ENCODE measurements at places on chromosomes 5 and 9.

- peak; percentile 48 for DNase-seq
Measured at GRCh38 chr5:80093796-80094195, 58.6 kb downstream of the THBS4 start.

DNA sequence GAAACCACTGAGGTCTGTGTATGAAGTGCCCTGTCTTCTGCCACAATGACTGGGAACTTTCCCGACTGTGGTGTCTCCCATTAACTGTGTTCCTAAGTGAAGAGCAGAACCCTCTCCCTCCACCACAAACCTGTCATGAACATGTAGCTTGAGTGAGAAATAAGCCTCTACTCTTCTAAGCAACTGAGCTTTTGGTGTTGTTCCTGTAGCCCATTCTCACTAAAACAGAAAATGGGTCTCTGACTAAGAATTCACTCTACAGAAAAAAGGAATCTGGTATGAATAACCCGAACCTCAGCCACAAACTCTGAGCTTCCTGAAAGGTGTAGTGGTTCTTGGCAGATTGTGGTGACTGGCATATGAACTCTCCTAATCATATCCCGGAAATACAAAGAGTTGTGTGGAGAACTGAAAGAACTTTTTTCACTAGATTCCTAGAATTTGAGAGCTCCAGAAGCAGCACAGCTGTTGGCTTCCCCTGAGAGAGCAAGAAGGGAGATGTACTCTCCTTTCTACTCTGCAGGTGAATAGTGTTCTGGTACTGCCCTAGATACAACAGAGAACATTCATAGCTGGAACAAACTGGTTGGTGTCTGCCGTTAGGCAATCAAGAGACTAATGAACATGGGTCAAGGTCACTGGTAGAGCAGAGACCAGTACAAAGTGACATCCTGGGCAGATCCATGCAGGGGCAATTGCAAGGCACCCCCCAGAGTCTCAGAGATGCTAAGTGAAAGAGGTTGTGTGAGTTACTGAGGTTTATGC lies 283.8 kb downstream of the PDE4D start:
- no peak for DNase-seq

- no peak for DNase-seq
Measured at GRCh38 chr9:111023128-111023527, 15.1 kb downstream of the LPAR1 start.

- DNase-seq: no peak
Measured at GRCh38 chr9:3385871-3386270, 139.9 kb downstream of the RFX3 start.

GRCh38 chr5:73282923-73283322 lies 109.9 kb downstream of the TMEM174 start:
- DNase-seq: no peak

GRCh38 chr9:122370869-122371755 lies at the start of gene PTGS1:
Gene PTGS1 (plus strand): TSS chr9:122371024. CDS start chr9:122371085, 61 bp downstream.
- DNase-seq: no peak

- no peak for DNase-seq
Measured at GRCh38 chr5:107235167-107235566, 435.6 kb downstream of the EFNA5 start.

- DNase-seq: no peak
Measured at GRCh38 chr9:99158629-99159028, 53.7 kb downstream of the TGFBR1 start.

GRCh38 chr5:4479426-4479825 lies 660.7 kb upstream of the ADAMTS16 start:
- DNase-seq: no peak

DNA sequence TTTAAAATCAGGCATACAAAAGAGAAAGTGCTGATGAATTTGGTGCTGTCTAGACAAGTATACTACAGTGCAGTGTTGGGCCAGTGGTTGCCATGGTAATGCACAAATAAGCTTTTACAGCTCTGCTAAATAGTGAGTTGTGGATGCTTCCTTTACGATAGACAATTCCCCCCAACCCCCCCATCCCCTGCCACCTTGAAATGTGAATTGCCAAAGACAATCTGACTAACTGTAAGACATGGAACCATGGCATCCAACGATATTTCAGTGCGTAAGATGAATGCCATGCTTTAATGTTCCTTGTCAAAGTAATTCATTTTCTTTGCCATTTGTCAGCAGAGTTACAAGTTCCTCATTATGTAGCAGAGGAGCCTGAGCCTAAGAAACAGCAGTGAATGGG lies 91.5 kb upstream of the NREP start:
- no peak for DNase-seq

DNA sequence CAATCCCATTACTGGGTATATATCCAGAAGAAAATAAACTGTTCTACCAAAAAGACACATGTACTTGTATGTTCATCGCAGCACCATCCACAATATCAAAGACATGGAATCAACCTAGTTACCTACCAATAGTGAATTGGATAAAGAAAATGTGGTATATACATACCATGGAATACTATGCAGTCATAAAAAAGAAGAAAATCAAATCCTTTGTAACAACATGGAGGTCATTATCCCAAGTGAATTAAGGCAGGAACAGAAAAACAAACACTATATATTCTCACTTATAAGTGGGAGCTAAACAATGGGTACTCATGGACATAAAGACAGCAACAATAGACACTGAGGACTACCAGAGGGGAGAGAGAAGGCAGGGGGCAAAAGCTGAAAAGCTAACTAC lies 67.7 kb downstream of the NR2F1-AS1 start:
- no peak for DNase-seq

DNA sequence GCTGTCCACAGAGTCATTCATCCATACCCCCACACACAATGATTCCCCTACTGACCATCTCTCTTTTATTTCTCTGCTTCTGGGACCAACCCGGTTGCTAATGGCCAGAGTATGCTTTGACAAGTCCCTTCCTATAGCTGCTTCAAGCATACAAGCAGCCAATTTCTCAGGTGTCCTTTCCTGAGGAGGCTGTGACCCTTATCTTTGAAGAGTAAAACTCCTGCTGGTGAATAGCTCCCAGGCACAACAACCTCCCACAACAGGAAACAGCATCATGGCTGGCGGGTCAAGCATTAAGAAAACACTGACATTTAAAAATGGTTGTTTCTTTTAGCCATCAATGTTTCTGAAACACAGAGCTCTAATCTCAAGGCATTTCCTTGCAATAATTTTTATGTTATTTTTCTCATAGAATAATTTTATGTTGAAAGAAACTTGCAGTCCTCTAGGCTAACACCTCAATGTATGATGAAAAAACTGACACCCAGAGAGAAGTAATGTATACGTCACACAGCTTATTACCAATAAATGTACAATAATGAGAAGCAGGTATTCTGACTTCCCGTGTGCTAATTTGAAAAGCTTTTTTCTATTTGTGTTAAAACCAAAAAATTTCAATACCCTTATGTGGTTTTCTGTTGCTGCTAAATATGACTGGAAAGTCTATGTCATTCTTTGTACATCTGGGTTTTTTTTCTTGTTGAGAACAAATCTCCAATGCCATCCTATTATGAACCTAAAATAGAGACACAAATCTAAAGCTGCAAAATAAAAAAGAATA lies 7.5 kb upstream of the PAM start:
- no peak for DNase-seq

DNA sequence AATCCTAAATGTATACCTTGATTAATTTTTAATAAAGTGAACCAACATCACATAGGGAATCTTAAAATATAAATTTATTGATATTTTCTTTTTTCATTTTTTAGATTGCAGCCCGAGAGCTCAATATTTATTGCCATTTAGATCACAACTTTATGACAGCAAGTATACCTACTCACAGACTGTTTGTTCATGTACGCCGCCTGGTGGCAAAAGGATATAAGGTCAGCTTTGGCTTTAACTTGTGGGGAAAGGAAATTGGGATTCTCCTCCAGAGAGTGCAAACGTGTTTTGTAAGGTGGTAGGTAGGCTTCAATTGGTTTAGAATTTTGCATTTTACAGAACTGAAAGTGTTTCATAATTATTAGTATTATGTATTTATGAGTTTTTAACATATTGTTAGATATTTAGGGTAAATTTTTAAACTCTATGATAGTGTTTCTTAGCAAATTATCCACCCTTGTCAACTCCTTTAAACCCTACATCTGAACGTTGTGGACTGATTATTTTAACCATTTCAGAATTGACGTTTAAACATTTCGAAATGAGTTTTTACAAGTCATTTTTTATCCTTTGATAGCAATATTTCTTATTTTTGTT lies 17.5 kb upstream of the DHFR start:
- DNase-seq: peak; percentile 74

GRCh38 chr9:82554381-82554780 lies 508.6 kb downstream of the RASEF start:
- DNase-seq: no peak

DNA sequence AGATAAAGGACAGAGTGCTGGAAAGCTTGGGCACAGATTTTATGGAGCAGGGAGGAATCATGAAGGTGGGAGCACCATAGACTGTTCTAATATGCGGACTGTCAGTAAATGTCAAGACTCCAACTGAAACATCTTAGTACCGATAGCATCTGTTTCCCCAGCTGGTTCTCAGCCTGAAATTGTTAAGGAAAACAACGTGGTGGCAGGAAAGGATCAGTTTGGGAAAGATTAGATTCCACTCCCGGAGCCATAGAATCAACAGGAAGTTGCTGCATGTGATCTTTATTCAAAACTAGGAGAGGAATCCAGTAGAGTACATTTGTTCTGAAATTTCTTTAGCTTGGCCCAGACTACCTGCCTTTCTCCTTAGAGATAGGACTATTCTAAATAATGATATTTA lies 559.1 kb downstream of the CSNK1G3 start:
- no peak for DNase-seq

DNA sequence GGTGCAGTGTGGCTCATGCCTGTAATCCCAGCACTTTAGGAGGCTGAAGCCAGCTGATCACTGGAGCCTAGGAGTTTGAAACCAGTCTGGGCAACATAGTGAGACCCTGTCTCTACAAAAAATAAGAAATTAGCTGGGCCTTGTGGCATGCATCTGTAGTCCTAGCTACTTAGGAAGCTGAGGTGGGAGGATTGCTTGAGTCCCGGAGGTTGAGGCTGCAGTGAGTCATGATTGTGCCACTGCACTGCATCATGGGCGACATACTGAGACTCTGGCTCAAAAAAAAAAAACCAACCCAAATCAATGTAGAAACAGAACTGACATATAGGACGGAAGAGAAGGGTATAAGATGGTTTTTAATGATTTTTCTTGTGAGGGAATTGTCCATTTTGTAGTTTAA lies 27.7 kb downstream of the G3BP1 start:
- DNase-seq: no peak

GRCh38 chr5:43075319-43076293 lies 35.5 kb upstream of the ANXA2R start:
- no peak for DNase-seq

- DNase-seq: no peak
Measured at GRCh38 chr9:16628413-16628812, 242.1 kb downstream of the BNC2 start.

DNA sequence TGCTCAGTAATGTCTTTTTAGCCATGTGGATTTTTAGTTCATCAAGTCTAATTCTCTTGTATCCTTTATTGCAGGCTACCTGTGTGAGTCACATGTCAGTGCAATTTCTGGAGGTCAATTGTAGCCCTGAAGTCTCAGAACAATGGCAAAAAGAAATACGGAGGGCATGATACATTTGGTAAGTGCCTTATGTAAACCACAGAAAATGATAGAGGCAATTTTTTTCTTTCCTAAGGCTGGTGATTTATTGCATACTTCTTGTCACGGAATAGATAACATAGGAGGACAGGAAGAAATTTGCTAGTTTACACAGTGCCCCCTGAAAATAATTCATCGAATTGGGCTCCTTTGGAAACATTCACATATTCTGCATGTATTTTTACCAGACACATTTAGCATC lies 235.9 kb downstream of the DMRTA1 start:
- no peak for DNase-seq

DNA sequence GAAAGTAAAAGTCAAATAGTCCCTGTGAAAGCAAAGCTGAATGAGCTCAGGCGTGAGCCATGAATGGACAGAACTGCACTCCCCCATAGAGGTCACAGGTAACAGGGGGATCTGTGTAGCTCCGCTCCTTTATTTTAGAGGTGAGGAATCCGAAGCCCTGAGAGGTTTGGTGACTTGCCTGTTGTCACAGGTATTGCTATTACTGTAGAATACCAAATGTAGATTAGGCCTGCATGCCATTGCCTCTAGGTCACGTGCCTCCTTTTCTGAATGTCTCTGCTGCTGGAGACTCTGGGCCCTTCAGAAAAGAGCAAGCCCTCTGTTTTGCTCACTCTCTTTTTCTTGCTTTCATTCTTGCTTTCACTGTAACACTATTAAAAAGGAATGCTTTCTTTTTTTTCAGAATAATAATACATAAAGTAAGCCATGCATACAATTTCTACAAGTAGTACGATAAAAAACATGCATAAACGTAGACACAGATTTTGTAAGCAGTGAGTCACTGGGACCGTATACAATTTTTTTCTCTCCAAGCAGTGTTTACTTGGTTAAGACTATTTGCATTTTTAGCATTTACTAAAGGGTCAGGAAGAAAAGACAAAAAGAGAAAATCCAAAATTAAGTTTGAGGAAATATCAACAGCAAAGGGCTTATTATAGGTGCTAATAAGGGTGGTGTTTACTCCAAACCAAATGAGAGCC lies 568.7 kb upstream of the ADAMTS16 start:
- DNase-seq: no peak

- DNase-seq: no peak
Measured at GRCh38 chr5:131496400-131496713, 138.7 kb downstream of the RAPGEF6 start.

DNA sequence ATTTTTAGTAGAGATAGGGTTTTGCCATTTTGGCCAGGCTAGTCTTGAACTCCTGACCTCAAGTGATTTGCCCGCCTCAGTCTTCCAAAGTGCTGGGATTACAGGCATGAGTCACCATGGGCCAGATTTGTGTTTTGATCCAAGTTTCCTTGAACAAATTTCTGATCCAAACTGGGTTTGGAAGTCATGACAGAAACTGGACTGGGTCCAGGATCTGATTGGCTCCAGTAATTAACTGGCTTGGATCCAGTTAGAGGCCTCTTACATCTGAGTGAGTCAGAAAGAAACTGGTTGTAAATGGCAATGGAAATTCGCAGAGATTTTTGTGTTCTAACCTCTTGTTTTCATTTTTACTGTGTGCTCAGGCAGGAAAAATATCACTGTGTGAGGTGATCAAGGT lies 141.6 kb downstream of the SLC25A46 start:
- peak; percentile 5 for DNase-seq

GRCh38 chr5:171023508-171023907 lies 161.7 kb downstream of the RANBP17 start:
- DNase-seq: peak; percentile 1

DNA sequence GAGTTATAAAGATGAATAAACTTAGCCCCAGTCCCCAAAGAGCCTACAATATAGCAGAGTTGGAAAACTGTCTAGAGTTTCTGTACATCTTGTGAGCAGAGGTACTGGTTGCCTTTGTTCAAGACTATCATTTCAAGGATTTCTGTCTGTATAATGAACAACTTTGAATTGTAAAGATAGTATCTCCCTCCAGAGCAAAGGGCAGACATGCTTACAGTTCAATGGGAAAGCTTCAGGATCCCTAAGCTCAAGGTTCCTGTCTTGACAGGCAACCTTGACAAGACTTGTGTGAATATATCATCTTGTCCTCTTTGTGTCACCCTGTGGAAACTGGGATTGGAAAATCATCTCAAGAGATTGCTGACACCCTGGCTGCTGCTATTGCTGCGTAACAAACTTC lies 242.8 kb upstream of the VLDLR start:
- no peak for DNase-seq

Measured in ACHN (cell line).